Stimulated activated CD8-positive, alpha-beta memory T cell treated with anti-CD3 and anti-CD28 coated beads, Interleukin-7, amount 100 ng/mL, for 1 hour (primary cell): ENCODE measurements at places on chromosomes 1 and 21.
A peak's percentile ranks its signal among the peaks of the same experiment; 100 is the strongest.

DNA sequence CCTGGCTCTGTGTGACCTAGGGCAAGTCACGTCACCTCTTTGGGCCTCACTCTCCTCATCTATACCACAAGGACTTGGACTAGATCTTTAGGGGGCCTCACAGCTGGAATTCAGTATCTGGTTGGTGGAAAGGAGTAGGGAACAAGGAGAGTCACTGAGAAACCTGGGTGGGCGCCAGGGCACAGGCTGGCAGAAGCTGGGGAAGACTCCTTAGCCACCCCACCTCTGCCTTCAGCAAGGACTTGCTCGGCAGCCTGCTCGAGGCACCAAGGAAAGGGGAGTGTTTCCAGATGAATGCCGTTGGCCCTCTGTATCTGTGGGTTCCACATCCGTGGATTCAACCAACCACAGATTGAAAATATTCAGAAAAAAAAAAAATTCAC is 1.2 kb upstream of the OPTC start:
- no peak for DNase-seq

DNA sequence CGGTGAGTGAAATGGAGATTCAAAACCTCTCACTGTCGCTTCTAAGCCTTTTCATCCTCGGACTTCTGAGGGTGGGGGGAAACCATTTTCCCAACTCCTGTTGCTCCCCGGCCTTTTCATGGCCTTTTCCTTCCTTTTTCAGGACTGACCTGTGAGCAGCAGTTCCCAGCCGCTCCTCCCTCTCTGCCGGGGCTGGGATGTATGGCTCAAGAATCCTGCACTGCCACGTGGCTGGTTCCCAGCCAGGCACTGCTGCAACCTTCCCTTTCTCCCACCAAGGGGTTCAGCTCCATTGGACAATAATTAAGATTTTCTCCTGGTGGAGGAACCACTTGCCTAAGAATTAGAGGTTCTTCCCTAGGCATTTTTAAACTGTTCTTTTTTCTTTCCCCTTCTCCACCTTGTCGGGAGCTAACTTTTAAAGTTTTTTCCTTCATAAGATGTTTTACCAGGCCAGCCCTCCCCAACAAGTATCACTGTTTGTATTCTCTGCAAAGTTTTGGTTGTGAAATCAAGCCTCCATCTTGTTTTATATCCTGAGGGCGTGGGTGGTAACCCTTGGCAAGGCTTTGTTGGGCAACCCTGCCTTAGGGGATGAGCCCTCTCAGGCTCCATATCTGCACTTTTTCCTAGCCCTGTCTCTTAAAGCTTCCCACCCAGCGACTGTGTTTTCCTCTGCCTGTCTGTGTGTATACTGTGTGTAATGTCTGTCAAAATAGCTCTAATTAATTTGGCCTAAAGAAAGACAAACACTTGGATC is 1166.6 kb upstream of the ADGRL2 start:
- DNase-seq, result no peak

- peak; percentile 11 for DNase-seq
These were observed at the start of gene NCAM2 for GRCh38 chr21:20997636-20998455. Gene NCAM2, plus strand, starts transcription at chr21:20998409.

DNA sequence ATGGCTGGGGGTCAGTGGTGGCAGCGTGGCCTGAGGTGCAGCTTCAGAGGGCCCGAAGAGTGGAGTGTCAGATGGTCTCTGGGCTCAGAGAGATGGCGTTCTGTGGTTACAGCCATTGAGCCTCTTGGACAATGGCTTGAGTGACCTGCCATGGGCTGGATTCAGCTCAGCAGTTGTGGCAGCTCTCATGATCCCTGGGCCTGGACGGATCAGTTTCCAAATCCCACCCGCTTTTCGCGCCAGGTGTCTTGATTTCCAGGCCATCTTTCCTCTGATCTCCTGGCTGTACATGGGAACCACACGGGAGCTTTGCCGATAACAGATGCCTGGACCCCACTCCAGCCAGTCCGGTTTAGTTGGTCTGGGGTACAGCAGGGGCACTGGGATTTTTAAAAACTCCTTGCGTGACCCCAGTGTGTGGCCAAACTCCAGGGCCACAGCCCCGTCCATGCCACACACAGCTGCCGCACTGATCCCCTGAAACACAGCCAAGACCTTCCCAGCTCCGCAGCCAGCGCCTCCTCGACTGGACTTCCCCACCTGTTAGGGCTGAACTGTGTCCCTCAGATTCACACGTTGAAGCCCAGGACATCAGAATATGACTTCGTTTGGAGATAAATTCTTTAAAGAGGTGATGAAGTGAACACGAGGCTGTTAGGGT is 67.9 kb downstream of the ATP5PO start:
- no peak for DNase-seq

DNA sequence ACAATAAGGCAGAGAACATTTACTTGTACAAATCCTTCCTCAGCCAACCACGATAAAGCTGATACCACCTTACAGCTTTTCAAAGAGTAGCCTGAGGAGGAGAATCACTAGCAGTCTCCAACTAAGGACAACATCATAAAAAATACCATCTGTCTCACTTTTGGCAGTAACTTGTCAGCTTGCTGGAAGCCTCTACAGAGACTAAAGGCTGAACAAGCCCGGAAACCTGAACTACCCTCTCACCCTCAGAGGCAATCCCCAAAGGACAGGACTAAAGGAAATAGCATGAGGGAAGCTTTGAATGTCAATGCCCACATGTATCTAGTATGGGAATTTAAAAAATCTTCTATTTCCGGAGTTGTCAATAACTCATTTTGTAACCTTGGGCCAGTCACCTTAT is 10.6 kb downstream of the SRSF4 start:
- DNase-seq, result no peak
